ENCODE measurements at places on chromosomes 12 and 14. TPM values are rescaled to one million over a fixed set of nuclear protein-coding genes. Genes with fewer than 3 reads are reported as not detected.

ACVRL1 gene
- total RNA-seq, result 108 TPM

KRT7 gene
- not detected for total RNA-seq

LIN7A gene
- 3.0 TPM for total RNA-seq

CNTN1 gene
- 28.6 TPM for total RNA-seq

HOXC9 gene
- not detected for total RNA-seq

CLECL1 gene
- total RNA-seq, result not detected

SFSWAP gene
- total RNA-seq, result 65.9 TPM

KRT8 gene
- total RNA-seq, result 647 TPM

C3AR1 gene
- total RNA-seq, result 3.5 TPM

CD9 gene
- total RNA-seq, result 78.2 TPM

DNA sequence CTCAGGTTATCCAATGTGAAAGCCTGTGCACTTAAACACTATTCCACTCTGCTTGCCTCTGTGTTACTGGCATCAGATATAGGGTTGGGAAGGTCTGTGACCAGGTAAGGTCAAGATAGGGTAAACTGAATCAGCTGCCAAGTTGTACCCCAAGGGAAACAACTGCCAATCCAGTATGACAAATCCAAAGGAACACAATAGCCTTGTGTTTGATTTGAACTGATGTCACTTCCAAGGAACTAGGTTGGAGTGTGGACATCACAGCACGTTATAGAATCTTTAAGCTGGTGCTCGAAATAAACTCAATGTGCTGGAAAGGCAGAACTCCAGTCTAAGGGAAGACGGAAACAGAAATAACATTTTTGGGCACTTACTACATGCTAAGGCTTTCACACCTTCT is 223.4 kb upstream of the BTG1 start:
- no peaks in the 10 kb centered on the region for H3K36me3 ChIP-seq
- no peak overlapping the region for H3K27ac ChIP-seq
- no peak for DNase-seq
- H3K27me3 ChIP-seq, result no peaks in the 10 kb centered on the region

- H3K4me3 ChIP-seq, result no peak overlapping the region
- DNase-seq, result no peak
- peaks cover 32% of the 10 kb centered on the region for H3K4me1 ChIP-seq
- no peak overlapping the region for H3K27ac ChIP-seq
- no peaks in the 10 kb centered on the region for H3K27me3 ChIP-seq
- H3K36me3 ChIP-seq, result no peaks in the 10 kb centered on the region
Observed at GRCh38 chr12:32104572-32105355, 1.9 kb upstream of the BICD1 start.

GRCh38 chr12:93970900-93971688 is 177.3 kb upstream of the PLXNC1 start:
- H3K36me3 ChIP-seq, result no peaks in the 10 kb centered on the region
- no peak overlapping the region for H3K27ac ChIP-seq
- no peak overlapping the region for H3K4me3 ChIP-seq
- no peak for DNase-seq
- H3K27me3 ChIP-seq, result no peaks in the 10 kb centered on the region

GRCh38 chr14:99157676-99158075 is 114.3 kb downstream of the BCL11B start:
- H3K4me1 ChIP-seq, result no peaks in the 10 kb centered on the region
- H3K27me3 ChIP-seq, result no peaks in the 10 kb centered on the region
- H3K36me3 ChIP-seq, result no peaks in the 10 kb centered on the region
- H3K27ac ChIP-seq, result no peak overlapping the region
- no peak for DNase-seq

DNA sequence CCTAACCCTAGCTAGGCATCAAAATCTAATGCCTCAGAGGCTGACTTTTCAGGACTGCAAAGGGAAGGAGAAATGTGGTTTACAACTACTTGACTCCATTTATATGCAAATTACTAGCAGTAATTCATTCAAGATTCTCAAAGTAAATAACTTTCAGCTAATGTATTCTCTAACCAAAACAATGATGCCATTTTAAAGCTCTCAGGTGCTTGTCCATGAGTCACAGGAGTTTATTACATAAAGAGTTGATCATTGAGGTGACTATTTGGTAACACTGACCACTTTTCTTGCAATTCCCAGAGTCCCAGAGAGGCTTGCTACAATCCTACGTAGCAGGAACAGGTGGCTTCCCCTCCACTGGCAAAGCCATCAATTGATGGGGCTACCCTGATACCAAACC is 109.0 kb upstream of the SLC35F4 start:
- H3K27ac ChIP-seq, result no peak overlapping the region
- H3K4me3 ChIP-seq, result no peak overlapping the region
- DNase-seq, result no peak
- no peaks in the 10 kb centered on the region for H3K27me3 ChIP-seq

- DNase-seq, result no peak
- no peaks in the 10 kb centered on the region for H3K36me3 ChIP-seq
- H3K27ac ChIP-seq, result no peak overlapping the region
- no peaks in the 10 kb centered on the region for H3K27me3 ChIP-seq
- no peaks in the 10 kb centered on the region for H3K4me1 ChIP-seq
- H3K4me3 ChIP-seq, result no peak overlapping the region
Observed at GRCh38 chr14:57785058-57785457, 80.8 kb downstream of the SLC35F4 start.

DNA sequence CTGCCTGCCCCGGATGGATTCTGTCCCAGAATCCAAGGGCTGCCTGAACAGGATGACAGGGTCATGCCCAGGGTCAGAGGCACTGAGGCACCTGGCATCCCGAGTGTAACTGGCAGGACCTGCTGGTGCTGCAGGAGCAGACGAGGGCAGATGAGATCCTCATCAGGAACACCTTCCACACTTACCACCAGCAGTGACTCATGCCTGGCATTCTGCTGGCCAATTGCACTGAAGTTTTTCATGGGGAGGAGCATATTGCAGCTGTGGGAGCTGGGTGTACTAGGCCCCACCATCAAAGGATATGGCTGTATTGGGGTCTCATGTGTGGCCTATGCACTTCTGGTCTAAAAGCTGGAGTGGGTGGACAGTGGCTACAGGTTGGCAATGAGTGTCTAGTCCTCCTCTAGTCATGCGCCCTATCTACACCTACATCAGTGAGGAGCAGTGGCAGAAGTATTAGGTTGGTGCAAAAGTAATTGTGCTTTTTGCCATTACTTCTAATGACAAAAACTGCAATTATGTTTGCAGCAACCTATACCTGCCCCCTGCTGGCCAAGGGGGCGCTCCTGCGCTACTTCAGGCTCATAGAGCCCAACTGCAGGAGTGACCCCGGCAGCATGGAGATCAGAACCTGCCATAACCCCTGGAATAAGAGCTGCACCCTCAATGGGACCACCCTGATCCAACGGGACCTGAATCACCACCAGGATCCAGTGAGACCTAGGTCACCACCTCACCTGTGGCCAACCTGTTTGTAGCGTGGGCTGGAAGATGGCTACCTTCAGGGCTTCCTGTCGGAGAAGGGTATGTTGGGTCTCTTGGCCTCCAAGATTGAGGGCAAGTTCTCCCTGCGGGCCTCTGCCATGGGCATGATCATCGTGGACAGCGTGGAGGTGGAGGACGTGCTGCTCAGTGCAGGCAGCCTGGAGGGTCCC is 8.0 kb upstream of the C12orf42 start:
- H3K27me3 ChIP-seq, result no peaks in the 10 kb centered on the region
- peak; percentile 61 for DNase-seq
- H3K4me3 ChIP-seq, result no peak overlapping the region
- H3K36me3 ChIP-seq, result no peaks in the 10 kb centered on the region
- no peaks in the 10 kb centered on the region for H3K4me1 ChIP-seq

GRCh38 chr14:93007225-93007997 is 84.5 kb downstream of the CHGA start:
- H3K36me3 ChIP-seq, result no peaks in the 10 kb centered on the region
- DNase-seq, result peak; percentile 46
- no peak overlapping the region for H3K4me3 ChIP-seq
- no peaks in the 10 kb centered on the region for H3K27me3 ChIP-seq
- peaks cover 46% of the 10 kb centered on the region for H3K4me1 ChIP-seq

DNA sequence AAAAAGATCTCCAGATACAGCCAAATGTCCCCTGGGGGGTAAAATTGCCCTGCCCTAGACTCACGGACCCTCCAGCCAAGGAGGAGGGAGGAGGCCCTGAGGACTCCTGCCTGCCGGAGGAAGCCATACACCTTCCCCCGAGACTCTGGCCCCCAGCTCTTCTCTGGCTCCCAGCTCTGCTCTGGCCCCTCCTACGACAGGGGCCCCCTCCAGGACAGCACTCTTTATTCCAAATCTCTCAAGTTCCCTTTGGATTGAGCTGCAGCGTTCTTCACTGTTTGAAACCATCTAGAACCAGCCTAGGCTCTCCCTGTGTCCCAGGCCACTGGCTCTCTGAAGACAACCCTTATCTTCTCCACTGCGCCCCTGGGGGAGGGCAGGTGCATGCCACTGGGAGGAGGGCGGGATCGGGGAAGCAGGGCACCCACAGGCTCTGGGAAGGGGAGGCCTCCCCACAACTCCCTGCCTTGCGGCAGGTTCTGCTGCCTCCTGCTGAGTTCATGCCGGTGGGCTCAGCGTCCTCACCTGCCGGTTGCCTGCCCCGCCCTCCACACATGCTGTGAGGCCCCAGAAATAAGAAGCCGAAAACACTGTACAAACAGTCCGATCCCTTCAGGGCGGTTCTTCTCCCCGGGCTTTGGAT is 112.7 kb downstream of the DICER1 start:
- peak; percentile 24 for DNase-seq
- peaks cover 6% of the 10 kb centered on the region for H3K4me1 ChIP-seq
- no peak overlapping the region for H3K4me3 ChIP-seq
- H3K36me3 ChIP-seq, result no peaks in the 10 kb centered on the region

GRCh38 chr14:105848570-105848969 is 322.2 kb downstream of the TMEM121 start:
- no peaks in the 10 kb centered on the region for H3K36me3 ChIP-seq
- no peaks in the 10 kb centered on the region for H3K27me3 ChIP-seq
- no peaks in the 10 kb centered on the region for H3K4me1 ChIP-seq
- no peak for DNase-seq
- no peak overlapping the region for H3K4me3 ChIP-seq
- H3K27ac ChIP-seq, result no peak overlapping the region

GRCh38 chr12:115755725-115756085 is 521.8 kb downstream of the MED13L start:
- H3K4me1 ChIP-seq, result no peaks in the 10 kb centered on the region
- no peak for DNase-seq
- no peak overlapping the region for H3K4me3 ChIP-seq
- no peaks in the 10 kb centered on the region for H3K27me3 ChIP-seq
- no peak overlapping the region for H3K27ac ChIP-seq

DNA sequence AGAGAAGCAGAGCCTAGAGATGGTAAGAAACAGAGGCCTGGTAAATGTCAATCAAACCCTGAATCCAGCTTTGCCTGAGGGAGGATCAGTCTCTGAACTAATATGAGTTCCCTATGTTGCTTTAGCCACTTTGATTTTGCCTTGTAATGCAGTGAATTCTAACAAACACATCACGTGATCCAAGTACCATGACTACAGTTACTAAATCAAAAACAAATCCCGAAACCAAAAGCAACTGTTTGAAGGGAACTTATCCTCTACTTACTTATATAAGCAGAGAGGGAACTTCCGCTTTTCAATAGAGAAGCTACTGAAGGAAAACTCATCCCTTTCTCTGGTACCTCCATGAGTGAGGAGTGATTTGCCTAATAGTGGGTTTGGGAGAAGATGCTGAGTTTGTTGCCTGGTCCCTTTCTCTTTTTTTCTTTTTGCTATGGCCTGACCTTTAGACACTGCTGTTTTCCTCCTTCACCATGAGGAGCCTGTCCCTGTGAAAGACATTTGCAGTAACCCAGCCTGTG is 7.7 kb upstream of the PPTC7 start:
- peak overlapping the region; percentile 30 for H3K27ac ChIP-seq
- no peaks in the 10 kb centered on the region for H3K27me3 ChIP-seq
- H3K4me1 ChIP-seq, result peaks cover 16% of the 10 kb centered on the region
- no peak for DNase-seq
- no peak overlapping the region for H3K4me3 ChIP-seq

GRCh38 chr12:60501124-60501729 is 905.4 kb downstream of the SLC16A7 start:
- no peak overlapping the region for H3K27ac ChIP-seq
- H3K36me3 ChIP-seq, result no peaks in the 10 kb centered on the region
- H3K4me3 ChIP-seq, result no peak overlapping the region
- no peaks in the 10 kb centered on the region for H3K4me1 ChIP-seq
- H3K27me3 ChIP-seq, result no peaks in the 10 kb centered on the region
- no peak for DNase-seq

- peaks cover 4% of the 10 kb centered on the region for H3K36me3 ChIP-seq
- H3K27ac ChIP-seq, result no peak overlapping the region
- no peaks in the 10 kb centered on the region for H3K4me1 ChIP-seq
- H3K4me3 ChIP-seq, result no peak overlapping the region
Observed at GRCh38 chr14:45177076-45177475, 41.3 kb downstream of the FANCM start.

GRCh38 chr12:122104844-122105243 is 26.3 kb downstream of the MLXIP start:
- DNase-seq, result no peak
- peak overlapping the region; percentile 69 for H3K27ac ChIP-seq
- no peak overlapping the region for H3K4me3 ChIP-seq
- peaks cover 98% of the 10 kb centered on the region for H3K4me1 ChIP-seq
- H3K36me3 ChIP-seq, result no peaks in the 10 kb centered on the region

All from stomach (tissue), 19 donors.